ENCODE measurements at places on chromosomes 11 and 22.

GRCh38 chr22:46612904-46613605 lies 7.1 kb upstream of the GRAMD4 start:
- peak; percentile 30 for DNase-seq

DNA sequence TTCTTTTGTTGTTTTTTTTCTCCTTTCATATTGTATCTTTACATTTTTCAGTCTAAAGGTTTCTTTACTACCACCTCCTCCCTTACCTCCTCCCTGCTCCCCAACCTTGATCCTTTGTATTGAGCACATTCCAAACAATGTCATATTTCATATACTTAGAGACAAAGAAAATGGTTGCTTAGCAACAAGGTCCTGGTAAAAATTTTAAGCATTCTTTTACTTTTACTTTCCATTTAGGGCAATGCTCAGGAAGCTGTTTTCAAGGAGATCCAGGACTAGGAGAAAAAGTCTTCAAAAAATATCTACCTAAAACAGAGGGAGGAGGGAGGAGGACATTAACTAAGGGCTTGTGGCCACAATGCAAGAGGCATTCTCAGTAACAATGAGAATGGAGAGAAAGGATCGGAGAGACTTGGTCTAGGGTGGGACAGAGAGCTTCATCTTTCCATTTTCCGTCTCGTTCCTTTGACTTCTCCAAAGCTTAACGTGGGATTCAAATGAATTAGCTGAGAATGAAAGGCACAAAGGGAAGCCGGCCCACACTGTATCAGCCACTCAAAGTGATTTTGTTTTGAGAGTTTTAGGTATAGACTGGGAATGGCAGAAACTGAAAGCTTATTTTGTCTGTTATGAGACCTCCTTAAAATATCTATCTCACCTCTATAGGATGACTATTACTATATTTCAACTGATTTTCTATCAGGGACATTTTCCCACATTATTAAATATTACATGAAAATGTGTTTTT lies 455.7 kb downstream of the RAB38 start:
- no peak for DNase-seq

DNA sequence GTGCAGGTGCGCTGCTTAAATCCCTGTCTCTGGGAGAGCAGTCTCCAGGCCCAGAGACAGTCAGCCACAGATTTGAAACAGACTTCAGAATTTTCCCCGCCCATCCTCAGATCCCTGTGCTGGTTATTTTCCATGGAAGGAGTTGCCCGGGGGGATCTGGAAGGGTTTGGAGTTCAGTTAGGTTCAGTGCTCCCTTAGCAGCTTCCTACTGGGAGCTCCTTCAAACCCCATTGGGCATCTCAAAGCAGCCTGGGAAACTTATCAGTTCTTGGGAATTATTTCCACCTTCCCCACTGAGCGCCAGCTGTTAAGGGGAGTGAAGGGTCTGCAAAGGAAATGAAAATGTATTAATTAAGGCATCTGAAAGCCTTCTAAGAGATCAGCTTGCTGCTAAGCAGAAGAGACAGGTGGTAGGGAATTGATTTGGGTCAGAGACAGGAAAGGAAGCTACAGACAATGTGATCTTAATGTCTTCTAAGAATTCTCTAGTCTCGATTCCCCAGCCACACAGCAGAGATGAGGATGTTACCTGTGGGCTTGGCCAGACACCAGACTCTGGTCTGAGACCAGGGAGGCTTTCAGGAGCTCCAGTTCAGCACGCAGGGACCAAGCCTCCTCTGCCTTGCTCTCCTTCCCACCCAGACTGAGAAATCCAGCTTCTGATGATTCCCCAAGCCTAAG lies 106.2 kb upstream of the TBCEL start:
- DNase-seq = no peak

- DNase-seq = no peak
These were observed 9.8 kb downstream of the MYRF start for GRCh38 chr11:61762223-61762615.

DNA sequence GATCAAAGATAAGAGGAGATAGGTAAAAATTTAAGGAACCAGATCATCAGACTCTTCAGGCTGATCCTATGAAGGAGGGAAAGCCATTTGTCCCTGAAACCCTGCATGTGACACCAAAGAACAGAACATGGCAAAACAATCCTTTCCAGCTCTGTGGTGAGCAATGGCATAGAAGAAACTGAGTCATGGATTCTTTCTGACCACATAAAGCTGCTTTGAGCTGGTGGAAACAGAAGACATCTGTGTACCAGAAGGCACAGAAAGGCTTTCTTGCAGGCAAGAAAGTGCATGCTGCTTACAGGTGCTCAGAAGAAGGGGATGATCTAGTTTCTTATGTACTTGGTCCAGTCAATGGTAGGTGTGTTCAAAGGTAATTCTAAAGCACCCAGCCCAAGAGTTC lies 45.0 kb upstream of the APOA1 start:
- no peak for DNase-seq

- DNase-seq = no peak
These were observed 5.7 kb downstream of the TAF1D start for GRCh38 chr11:93735627-93736026.

- no peak for DNase-seq
These were observed 146.8 kb upstream of the TTC12 start for GRCh38 chr11:113167599-113167998.

- no peak for DNase-seq
These were observed 320.2 kb upstream of the PLET1 start for GRCh38 chr11:112580864-112581263.

GRCh38 chr11:48101958-48102357 lies 114.7 kb upstream of the OR4B1 start:
- DNase-seq = no peak

DNA sequence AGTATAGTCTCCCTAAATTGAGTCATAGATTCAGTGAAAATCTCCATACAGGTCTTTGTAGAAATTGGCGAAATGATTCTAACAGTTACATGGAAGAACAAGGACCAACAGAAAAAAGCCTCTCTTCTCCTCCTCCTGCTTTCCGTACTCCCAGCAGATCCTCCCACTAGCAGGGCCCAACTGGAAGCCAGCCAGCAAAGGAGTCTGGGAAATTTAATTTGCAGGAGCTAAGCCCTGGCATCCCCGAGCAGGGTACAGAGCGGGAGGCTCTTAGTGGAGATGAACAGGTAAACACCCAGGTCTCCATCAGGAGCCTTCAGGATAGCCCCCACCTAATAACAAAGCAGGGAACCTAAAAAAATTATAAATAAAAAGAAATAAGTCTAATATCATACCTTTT lies 1473.8 kb downstream of the TBC1D22A start:
- DNase-seq = no peak

- DNase-seq = peak; percentile 27
These were observed 102.7 kb downstream of the MRTFA start for GRCh38 chr22:40533712-40534378.

- no peak for DNase-seq
These were observed 9.2 kb upstream of the TSKU start for GRCh38 chr11:76773921-76774361.

GRCh38 chr11:75293903-75294302 lies 53.3 kb downstream of the TPBGL start:
- no peak for DNase-seq

DNA sequence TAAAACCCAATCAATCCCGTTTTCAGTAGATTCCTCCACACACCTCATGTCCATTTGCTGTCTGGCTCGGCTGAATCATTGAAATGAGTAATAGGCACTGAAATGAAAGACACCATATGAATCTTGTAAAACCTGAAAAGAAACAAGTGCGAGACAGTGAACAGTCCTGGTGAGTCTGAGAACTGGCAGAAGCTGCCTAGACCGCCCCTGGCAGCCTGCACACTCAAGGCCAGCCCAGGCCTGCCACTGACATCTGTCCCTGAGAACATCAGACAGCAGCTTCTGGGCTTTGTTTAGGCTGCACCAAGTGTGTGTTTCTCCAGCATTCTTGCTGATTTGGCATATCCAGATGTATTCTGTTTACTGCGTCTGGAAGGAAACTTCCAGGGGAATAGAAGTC lies 44.8 kb downstream of the ENDOD1 start:
- no peak for DNase-seq

DNA sequence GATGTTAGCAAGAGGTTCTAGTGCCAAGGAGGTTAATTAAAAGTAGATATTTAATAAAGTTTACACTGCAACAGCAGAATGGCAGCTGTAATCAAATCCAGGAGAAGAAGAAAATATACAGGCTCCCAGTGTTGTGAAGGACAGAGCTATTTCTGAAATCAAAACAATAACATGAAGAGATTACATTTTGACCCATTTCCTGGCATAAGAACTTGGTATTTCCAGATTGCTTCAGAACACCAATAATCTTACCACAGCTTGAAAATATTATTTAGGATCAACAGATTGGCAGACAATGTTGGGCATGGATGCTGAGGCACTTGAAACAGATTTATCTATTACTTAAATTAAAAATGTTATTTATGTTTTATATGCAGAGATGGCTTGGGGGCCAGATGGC lies 692.5 kb downstream of the KCNA4 start:
- DNase-seq = no peak

DNA sequence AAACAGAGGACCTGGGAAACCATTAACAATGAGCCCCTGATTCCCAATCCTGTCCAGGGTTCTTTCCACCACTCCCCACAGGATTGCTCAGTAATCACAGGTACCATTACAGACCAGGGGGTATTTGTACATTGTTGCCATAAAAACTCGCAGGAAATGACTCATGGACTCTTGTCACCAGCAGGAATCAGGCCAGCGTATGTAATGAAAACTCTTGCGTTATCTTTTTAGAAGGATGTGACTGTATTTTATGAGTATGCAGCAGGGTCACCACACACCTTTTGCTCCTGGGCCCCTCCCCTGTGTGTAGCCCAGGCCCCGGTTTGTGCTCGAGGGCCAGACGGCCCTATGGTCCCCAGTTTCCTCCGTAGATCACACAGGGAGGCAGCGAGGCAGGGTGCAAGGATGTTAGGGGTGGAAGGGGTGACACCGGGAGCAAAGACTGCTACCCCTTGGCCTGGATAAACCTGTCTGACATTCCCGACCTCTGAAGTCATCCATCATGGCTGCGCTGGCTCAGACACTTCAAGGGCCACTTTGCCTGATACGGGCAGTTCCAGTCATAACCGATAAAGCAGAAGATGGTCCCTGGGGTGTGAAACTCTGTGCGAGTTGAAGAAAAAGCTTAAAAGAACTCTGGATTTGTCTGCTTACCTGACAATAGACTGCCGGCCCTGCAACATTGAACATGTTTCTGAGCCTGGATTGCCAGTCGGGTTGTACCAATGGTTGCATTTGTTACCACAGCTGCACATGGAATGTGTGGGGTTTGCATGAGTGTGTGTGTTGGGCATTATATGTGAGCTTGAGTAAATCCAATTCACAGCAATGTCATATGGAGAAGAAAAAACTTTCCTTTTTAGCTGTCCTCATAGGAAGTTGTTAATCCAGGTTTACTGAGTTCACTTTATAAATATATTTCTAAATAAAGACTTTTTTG lies 56.9 kb downstream of the MICAL2 start:
- DNase-seq = peak; percentile 51

DNA sequence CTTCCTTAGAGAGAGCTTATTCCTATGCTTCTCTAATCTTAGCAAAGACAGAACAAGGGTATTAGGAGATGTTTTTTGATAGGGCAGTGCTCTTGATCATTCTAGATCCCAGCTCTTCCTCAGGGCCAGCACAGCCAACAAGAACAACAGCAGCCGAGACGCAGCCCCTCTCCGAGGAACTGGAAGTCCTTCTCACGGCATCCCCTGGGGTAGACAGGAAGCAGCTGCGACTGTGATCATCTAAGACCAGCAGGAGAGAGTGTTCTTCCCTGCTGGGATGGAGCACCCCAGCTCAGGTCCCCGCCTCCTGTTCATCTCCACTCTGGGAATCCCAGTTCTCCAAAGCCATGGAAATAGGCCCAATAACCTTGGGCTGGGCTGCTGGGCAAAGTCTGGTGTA lies 29.6 kb downstream of the IRAG1 start:
- no peak for DNase-seq

DNA sequence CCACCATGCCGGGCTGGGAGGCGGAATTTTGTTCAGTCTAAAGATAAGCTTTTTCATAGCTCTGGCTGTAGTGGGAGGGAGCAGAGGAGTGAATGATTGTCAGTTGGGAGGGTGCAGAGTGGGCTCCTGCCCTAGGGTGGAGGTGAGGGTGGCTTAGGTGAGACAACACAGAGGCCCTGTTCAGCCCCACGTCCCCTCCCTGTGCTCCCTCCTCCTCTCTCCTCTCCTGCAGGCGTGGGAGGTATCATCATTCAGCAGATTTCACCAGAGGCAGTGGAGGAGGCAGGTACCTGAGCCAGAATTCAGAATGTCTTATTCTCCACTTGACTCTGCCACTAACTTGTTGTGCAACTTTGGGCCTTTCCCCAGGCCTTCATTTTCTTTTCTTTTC lies 1.7 kb upstream of the THRSP start:
- no peak for DNase-seq

- no peak for DNase-seq
These were observed 128.5 kb downstream of the SLC1A2 start for GRCh38 chr11:35290876-35291275.

GRCh38 chr11:116775975-116776374 lies 3.2 kb upstream of the BUD13 start:
- DNase-seq = no peak

- DNase-seq = no peak
These were observed 32.2 kb upstream of the GAL start for GRCh38 chr11:68651985-68652682.

DNA sequence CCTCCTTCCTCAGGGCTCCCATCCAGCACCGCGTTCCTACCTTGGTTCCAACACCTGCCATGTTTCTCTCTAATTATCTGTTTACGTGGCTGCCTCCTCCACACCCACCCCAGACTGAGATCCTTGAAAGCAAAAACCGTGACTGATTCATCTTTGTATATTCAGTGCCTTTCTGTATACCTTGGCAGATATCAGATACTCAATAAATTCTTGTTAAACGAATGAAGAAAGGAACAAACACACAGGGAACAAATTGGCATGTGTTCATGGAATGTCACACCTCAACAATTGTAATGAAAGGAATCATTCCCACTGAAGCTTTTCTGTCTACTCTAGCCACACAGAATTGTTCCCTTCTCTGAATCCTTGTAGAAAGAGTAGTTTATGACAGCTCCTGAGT lies 20.4 kb upstream of the LRRC55 start:
- DNase-seq = no peak

DNA sequence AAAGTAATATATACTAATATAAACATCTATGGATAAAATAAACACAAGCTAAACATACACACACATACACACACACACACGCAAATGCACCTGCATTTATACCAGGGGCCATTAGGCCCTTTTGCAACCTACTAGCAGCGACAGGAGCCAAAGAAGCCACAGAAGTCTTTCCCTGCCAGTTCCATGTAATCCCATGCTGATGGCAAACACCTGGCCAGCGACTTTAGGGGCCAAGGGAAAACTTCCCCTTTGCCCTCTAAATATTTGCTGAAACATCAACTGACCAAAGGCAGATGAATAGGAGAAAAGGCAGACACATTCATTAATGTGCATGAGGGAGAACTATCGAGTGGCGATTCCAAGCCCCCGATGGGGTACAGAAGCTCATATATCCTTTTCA lies 14.8 kb upstream of the P2RY2 start:
- no peak for DNase-seq

DNA sequence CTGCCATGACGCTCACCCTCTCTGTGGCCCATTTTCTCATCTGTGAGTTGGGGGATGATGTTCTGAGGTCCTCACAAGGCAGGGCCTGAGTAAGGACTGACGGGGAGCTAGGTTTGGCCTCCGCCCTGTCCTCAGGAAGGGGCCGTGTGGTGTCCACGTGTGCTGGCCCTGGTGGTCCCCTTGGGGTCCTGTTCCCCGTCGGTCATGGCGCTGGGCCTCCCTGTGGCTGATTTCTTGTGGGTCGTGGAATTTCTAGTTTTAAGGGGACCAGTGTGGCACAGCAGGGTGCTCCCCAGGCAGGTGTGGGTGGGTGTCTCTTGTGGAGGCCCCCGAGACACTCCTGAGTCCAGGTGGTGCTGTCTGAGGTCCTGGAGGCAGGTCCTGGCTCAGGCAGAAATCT lies 5.9 kb downstream of the LINC01488 start:
- no peak for DNase-seq
